ENCODE measurements at places on chromosomes 13 and 19. TPM values are rescaled to one million over a fixed set of nuclear protein-coding genes. Genes with fewer than 3 reads are reported as not detected.

GRCh38 chr19:46503848-46504453 is 8.3 kb upstream of the PNMA8B start:
- no peak overlapping the region for H3K27ac ChIP-seq
- no peaks in the 10 kb centered on the region for H3K36me3 ChIP-seq
- H3K4me3 ChIP-seq = no peak overlapping the region
- DNase-seq = no peak

- peaks cover 28% of the 10 kb centered on the region for H3K36me3 ChIP-seq
- peaks cover 15% of the 10 kb centered on the region for H3K4me1 ChIP-seq
- H3K27ac ChIP-seq = no peak overlapping the region
- DNase-seq = no peak
Measured at GRCh38 chr19:35031072-35031881, 1.0 kb downstream of the SCN1B start.

DNA sequence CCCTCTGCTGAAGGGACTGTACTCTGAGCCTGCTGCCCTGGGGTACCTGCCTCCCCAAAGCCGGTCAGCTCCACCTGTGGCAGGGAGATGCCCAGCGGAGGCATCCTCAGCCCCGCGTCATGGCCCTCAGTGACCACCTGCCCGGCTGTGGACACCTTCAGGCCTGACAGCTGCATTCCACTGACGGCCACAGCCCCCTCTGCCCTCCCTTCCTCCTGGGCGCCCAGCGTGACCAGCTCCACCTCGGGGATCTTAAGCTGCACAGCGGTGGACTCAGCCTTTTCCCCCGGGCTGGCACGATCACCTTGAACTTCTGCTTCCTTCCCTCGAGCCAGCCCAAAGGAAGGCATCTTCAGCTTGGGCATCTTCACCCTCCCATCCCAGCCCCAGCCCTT is 4.8 kb upstream of the HIPK4 start:
- peaks cover 24% of the 10 kb centered on the region for H3K36me3 ChIP-seq
- no peak overlapping the region for H3K27ac ChIP-seq
- H3K27me3 ChIP-seq = no peaks in the 10 kb centered on the region
- no peak for DNase-seq

- no peak overlapping the region for H3K27ac ChIP-seq
- no peak overlapping the region for H3K4me3 ChIP-seq
- peaks cover 8% of the 10 kb centered on the region for H3K36me3 ChIP-seq
- H3K27me3 ChIP-seq = no peaks in the 10 kb centered on the region
Measured at GRCh38 chr13:110242615-110243014, 64.3 kb downstream of the COL4A1 start.

GRCh38 chr13:112868308-112868707 is 100.7 kb upstream of the MCF2L start:
- H3K27me3 ChIP-seq = no peaks in the 10 kb centered on the region
- no peak overlapping the region for H3K4me3 ChIP-seq
- H3K27ac ChIP-seq = no peak overlapping the region
- no peak for DNase-seq

GRCh38 chr13:110248449-110249143 is 58.4 kb downstream of the COL4A1 start:
- no peaks in the 10 kb centered on the region for H3K27me3 ChIP-seq
- no peak overlapping the region for H3K4me3 ChIP-seq
- DNase-seq = no peak
- H3K4me1 ChIP-seq = peaks cover 50% of the 10 kb centered on the region

DNA sequence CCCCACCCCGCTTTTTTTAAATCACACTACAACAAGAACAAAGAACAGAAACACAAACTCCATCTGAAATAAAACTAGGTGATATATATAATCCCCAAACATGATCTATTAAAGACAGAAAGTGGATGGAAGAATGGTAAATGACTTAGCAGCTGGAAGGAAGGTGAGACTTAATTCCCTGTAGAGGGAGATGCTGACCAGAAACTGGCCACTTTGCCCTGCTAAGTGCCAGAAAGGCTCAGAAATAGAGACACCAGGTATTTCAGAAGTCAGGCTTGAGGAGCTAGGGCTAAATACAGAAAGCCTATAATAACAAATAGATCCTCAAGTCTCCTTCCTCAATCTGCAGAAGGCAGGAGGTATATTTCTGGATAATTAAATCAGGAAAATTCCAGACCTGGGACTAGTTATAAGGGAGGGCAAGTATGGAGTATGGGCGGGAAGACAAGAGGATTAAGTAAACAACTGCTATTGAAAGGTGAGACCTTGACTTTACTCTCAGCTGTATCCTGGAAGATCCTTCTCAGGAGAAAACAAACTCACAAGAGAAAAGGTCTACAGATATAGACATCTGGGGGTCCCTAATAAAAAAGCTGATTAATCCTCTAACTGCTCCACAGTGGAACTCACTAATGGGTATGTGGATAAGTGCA is 32.2 kb downstream of the MTRF1 start:
- no peak overlapping the region for H3K27ac ChIP-seq
- H3K4me1 ChIP-seq = no peaks in the 10 kb centered on the region
- H3K27me3 ChIP-seq = no peaks in the 10 kb centered on the region
- peaks cover 26% of the 10 kb centered on the region for H3K36me3 ChIP-seq
- H3K4me3 ChIP-seq = no peak overlapping the region

DNA sequence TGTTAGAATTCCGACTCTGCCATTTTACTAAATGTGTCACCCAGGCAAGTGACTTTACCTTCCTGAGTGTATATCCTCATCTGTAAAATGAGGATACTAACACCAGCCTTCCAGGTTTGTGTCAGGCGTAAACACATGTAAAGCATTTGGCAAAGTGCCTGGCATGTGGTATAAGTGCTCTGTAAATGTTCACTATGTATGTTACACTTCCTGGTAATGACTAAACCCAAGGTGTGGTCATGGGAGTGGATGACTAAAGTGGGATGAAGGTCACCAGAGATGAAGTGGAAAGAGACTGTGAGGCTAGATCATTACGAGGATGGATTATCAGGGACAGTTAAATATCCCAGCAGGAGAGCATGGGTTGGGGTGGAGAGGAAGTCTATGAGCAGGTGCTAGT is 25.6 kb downstream of the DEDD2 start:
- H3K27me3 ChIP-seq = no peaks in the 10 kb centered on the region
- no peak for DNase-seq
- no peak overlapping the region for H3K4me3 ChIP-seq

DNA sequence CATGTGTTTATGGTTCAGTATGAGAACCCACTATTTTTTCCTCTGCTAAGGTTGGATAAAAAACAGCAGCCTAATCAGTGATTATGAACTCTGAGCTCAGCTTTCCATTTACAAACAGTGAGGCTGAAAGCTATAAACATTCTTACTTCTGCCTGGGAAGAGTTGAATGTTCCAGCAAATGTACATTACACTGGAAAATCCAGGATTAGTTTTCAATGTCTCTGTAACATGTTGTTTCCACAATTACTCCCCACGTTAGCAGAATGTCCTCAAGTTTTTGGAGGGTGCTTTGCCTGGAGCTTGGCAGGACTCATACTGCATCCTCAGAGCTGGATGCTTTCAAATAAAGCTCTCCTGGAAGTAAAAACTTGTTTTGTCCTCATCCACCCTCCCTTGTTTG is 150.4 kb downstream of the POSTN start:
- H3K4me1 ChIP-seq = no peaks in the 10 kb centered on the region
- H3K27me3 ChIP-seq = no peaks in the 10 kb centered on the region
- no peak overlapping the region for H3K4me3 ChIP-seq
- no peaks in the 10 kb centered on the region for H3K36me3 ChIP-seq

DNA sequence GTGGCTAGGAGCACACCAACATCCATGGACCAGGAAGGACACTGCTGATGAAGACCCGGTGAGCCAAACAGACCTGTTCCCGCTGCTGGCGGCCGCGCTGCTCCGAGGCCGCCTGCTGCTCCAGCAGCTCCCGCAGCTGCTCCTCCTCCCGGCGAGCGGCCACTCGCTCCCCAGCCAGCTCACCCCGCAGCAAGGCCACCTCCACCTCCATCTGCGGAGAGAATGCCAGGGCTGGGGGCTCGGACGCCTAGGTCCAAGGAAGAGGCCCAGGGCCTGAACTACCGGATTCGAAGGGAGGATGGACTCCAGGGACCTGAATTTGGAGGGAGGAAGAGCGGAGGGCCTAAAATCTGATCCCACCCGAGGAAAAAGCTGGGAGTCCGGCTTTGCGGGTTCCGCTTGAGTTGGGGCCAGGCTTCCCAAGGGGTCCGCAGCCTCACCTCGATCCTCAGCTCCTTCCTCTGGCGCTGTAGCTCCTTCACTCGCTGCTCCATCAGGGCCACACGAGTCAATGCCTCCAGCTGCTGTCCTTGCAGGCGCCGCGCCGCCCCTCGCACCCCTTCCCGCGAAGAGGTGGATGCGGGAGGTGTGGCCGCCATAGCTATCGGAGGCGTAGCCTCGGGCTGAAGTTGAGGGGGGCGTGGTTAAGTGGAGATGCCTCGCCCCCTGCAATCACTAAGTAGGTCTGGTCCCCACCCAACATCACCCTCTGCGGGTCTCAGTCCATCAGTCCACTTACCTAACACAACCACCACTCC is 2.7 kb downstream of the PHLDB3 start:
- H3K27ac ChIP-seq = no peak overlapping the region
- H3K36me3 ChIP-seq = peaks cover 10% of the 10 kb centered on the region
- H3K4me1 ChIP-seq = peaks cover 23% of the 10 kb centered on the region
- no peak overlapping the region for H3K4me3 ChIP-seq
- H3K27me3 ChIP-seq = no peaks in the 10 kb centered on the region
- no peak for DNase-seq

GRCh38 chr13:73677048-73677601 is 457.1 kb downstream of the KLF12 start:
- H3K27me3 ChIP-seq = no peaks in the 10 kb centered on the region
- DNase-seq = no peak
- H3K27ac ChIP-seq = no peak overlapping the region
- H3K36me3 ChIP-seq = no peaks in the 10 kb centered on the region
- H3K4me3 ChIP-seq = no peak overlapping the region
- H3K4me1 ChIP-seq = no peaks in the 10 kb centered on the region

DNA sequence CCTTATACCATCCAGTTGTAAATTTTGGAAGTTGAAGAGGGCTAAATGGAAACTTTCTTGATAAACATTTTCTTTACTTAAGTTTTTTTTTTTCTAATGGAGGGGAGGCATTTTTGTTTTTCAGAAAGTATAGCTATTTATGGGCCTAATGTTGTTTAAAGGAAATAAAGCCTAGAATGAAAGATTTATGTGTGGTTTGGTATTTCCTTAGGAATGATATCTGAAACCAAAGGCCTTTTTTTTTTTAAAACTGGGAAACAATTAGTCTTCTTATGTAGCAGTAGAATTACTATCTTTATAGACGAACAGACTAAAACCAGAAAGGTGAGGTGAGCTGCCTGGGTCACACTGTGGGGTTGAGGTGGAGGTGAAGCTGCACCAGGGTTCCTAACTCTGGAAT is 80.1 kb downstream of the ESD start:
- no peak overlapping the region for H3K27ac ChIP-seq
- H3K36me3 ChIP-seq = peaks cover 25% of the 10 kb centered on the region
- no peak overlapping the region for H3K4me3 ChIP-seq
- H3K27me3 ChIP-seq = no peaks in the 10 kb centered on the region

DNA sequence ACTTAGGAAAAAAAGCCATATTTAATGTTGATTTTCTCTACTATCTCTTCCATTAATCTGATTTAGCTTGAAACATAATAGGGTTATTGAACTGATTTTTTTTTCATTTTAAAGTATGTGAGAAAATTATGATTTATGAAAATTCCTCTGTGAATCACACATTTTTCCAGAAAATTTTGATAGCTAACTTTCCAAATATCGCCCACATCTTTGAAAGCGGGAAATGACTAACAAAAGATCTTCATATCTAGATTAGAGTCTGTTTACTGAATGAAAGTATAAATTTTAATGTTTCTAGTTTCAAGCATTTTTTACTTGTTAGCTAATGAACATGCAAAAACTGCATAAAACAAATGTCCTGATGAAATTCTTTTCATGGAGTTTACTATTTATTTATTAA is 97.4 kb downstream of the POSTN start:
- no peak overlapping the region for H3K27ac ChIP-seq
- no peaks in the 10 kb centered on the region for H3K4me1 ChIP-seq
- no peak for DNase-seq
- no peaks in the 10 kb centered on the region for H3K36me3 ChIP-seq
- no peaks in the 10 kb centered on the region for H3K27me3 ChIP-seq

GRCh38 chr13:82878536-82878935 is 1003.7 kb downstream of the SLITRK1 start:
- no peak for DNase-seq
- H3K36me3 ChIP-seq = no peaks in the 10 kb centered on the region
- no peaks in the 10 kb centered on the region for H3K4me1 ChIP-seq
- no peak overlapping the region for H3K4me3 ChIP-seq
- H3K27me3 ChIP-seq = no peaks in the 10 kb centered on the region

- H3K4me1 ChIP-seq = no peaks in the 10 kb centered on the region
- no peak for DNase-seq
- H3K27me3 ChIP-seq = no peaks in the 10 kb centered on the region
- H3K36me3 ChIP-seq = no peaks in the 10 kb centered on the region
- no peak overlapping the region for H3K27ac ChIP-seq
Measured at GRCh38 chr13:46982856-46983582, 86.2 kb upstream of the HTR2A start.

GRCh38 chr19:13054626-13055212 is 47.9 kb downstream of the LYL1 start:
- H3K27me3 ChIP-seq = no peaks in the 10 kb centered on the region
- H3K36me3 ChIP-seq = no peaks in the 10 kb centered on the region
- H3K4me3 ChIP-seq = no peak overlapping the region
- peak overlapping the region; percentile 92 for H3K27ac ChIP-seq

GRCh38 chr13:60426075-60426474 is 29.1 kb downstream of the TDRD3 start:
- no peak overlapping the region for H3K27ac ChIP-seq
- DNase-seq = no peak
- H3K4me3 ChIP-seq = no peak overlapping the region

DNA sequence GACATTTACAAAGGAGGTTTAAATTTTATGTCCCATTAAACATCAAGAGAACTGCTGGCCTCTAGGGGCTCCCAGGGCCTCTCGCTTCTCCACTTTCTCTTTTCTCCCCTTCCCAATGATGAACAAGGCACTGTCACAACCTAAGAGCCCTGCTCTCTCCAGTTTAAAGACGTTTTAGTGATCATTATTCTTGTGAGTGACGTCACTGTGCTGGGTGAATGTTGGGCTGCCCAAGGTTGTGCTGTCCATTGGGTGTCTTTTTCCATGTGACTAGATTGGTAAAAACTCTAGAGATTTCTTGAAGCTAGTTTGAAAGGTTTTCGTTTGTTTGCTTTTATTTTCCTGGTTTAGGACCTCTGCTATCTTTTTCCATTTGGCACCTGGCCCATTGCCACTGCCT is 602.6 kb downstream of the PCDH9 start:
- no peaks in the 10 kb centered on the region for H3K27me3 ChIP-seq
- no peak overlapping the region for H3K27ac ChIP-seq
- H3K4me3 ChIP-seq = no peak overlapping the region
- no peaks in the 10 kb centered on the region for H3K36me3 ChIP-seq
- DNase-seq = no peak
- H3K4me1 ChIP-seq = no peaks in the 10 kb centered on the region

- H3K4me1 ChIP-seq = no peaks in the 10 kb centered on the region
- no peaks in the 10 kb centered on the region for H3K36me3 ChIP-seq
- H3K27ac ChIP-seq = no peak overlapping the region
- no peak overlapping the region for H3K4me3 ChIP-seq
- peaks cover 7% of the 10 kb centered on the region for H3K27me3 ChIP-seq
- no peak for DNase-seq
Measured at GRCh38 chr13:25143706-25144105, 28.4 kb downstream of the AMER2 start.

- H3K36me3 ChIP-seq = no peaks in the 10 kb centered on the region
- H3K27me3 ChIP-seq = peaks cover 58% of the 10 kb centered on the region
- DNase-seq = no peak
Measured at GRCh38 chr19:10291554-10292205, 1.9 kb downstream of the ICAM5 start.

The ZNF600 gene
- total RNA-seq = 14.9 TPM

The FBXO17 gene
- total RNA-seq = 10.5 TPM

The ZNF100 gene
- total RNA-seq = 13.4 TPM

The TMPRSS9 gene
- total RNA-seq = not detected

The USHBP1 gene
- total RNA-seq = 8.2 TPM

The ATP8B3 gene
- 2.1 TPM for total RNA-seq

The OR7A5 gene
- total RNA-seq = not detected

The ZSCAN4 gene
- 0.24 TPM for total RNA-seq
